Esophagus squamous epithelium (tissue), 5 donors: ENCODE measurements at places on chromosomes 11 and 22.

DNA sequence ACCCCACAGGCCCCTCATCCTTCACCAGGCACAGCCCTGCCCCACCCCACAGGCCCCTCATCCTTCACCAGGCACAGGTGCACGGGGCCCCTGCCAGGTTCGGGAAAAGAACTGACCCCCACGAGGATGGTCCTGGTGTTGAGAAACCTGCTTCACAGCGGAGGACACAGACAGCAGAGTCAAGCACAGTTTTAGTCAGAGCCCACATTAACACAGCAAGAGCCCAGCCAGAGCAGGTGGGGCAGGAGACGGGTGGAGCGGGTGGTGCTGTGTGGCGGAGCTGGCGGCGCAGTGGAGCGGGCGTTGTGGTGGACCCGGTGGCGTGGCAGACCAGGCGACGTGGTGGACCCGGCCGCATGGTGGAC, 1085.5 kb downstream of the BRD1 start:
- no peak for DNase-seq

DNA sequence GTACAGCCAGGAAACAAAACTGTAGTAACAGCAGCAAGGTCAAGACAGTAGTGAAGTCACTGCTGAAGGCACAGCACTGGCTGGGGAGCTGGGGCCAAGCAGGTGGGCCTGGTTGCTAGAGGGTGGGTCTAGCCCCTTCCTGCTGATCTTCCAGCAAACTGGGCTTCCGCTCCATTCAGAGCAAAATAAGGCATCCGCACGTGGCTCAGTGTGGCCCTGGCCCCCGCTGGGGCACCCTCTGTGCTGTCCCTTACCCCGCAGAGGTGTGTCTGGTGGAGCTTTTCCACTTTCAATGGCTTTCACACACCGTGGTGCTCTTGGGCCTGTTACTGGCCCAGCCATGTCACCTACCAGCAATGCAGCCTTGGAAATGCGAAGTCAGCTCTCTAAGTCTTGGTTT, 162.4 kb upstream of the B3GAT1 start:
- DNase-seq = no peak

GRCh38 chr11:68414496-68415221, 45.9 kb upstream of the PPP6R3 start:
- no peak for DNase-seq

DNA sequence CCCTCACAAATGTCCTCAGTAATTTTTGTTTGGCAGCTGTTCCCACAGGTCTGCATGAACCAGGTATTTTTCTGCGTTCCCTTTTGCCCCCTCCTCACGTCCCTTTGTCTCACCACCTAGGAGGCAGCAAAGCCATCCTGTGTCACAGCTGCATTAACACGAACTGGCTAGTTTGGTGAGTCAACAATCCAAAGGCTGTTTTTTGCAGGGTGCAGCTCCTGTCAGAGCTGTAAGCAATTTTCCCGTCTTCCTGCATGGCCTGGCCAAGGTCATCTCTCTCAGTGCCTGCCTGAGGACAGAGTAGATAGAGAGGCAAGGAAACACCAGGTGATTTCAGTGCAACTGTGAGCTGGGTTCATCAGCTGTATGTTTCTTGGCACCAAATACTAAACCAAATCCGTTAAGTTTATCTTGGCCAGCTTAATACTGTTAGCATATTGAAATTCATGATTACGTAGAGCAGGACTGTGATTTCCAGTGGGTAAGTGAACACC, 20.6 kb upstream of the VSIG10L2 start:
- no peak for DNase-seq

GRCh38 chr11:119338318-119338890, 2.3 kb downstream of the C1QTNF5 start:
- no peak for DNase-seq

- DNase-seq = no peak
These were observed 3.8 kb upstream of the TTLL8 start for GRCh38 chr22:50061824-50062355.

- DNase-seq = no peak
These were observed 453.9 kb downstream of the ETS1 start for GRCh38 chr11:128133501-128133900.

DNA sequence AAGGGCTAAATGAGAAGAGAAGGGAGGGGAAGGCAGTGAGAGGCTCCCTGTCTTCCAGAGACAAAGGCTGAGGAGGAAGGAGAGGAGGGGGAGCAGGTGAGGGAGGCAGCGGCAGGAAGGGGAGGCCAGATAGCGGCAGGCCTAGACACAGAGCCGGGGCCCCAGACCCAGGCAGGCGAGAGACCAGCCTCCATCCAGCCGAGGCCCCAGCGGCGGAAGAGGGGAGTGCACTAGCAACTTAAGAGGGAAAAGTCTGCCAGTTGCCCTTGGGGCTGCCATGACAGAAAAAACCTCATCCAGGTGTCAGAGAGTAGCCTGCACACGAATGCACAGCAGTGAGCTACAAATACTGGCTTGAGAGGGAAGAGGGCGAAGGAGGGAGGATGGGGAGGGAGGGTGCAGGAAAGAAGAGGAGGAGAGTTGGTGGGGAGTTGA, 46.7 kb downstream of the IGLL1 start:
- no peak for DNase-seq

DNA sequence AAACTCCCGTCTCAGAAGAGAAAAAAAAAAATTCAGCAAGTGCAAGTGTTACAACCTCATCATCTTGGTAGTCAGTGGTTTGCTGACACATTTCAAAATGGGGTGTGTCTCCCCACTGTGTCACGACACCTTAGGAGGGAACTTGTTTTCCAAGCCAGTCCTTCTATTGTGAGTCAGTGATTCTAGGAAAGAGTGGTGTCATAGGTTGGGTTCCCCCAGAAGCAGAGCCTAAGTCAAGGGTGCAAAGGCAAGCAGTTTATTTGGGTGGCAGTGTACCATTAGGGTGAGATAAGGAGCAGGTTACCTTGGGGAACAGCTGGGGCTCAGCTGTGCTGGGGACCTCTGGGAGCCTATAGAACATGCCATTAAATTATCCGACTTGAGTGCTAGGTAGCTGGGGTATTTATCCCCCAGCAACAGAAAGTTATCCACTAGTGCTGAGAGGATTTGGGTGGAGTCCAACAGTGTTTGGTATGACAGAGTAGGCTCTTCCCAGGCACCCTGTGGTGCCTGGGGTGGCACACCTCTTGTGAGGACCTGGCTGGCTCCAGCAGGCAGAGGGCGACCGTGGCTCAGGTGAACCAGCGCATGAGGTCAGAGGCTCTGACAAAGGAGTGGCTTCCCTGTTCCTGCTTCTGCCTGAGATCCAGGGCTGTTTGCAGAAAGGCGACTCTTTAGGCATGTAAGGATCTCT, 41.7 kb downstream of the KIAA1671 start:
- no peak for DNase-seq

GRCh38 chr11:10982704-10983510, 125.1 kb upstream of the ZBED5 start:
- no peak for DNase-seq

- DNase-seq = no peak
These were observed 799.6 kb upstream of the ARHGAP42 start for GRCh38 chr11:99887481-99887880.

DNA sequence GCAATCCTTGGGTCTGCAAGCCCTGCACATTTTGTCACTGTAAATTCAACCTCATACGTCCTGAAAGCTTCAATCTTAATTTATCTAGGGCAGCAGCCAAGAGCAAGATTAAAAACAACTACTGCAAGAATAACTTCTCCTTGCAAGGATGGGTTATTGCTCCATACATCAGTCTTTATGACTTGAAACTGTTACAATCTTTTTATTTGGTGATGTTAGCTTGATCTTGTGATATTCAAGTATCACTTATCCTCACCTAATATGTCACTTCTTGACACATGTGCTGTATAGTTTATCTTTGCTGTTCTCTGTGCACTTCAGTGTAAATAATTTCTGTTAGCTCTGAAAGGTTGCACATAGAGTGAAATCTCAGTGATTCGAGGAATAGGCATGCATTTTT, 14.7 kb upstream of the APLP2 start:
- no peak for DNase-seq

DNA sequence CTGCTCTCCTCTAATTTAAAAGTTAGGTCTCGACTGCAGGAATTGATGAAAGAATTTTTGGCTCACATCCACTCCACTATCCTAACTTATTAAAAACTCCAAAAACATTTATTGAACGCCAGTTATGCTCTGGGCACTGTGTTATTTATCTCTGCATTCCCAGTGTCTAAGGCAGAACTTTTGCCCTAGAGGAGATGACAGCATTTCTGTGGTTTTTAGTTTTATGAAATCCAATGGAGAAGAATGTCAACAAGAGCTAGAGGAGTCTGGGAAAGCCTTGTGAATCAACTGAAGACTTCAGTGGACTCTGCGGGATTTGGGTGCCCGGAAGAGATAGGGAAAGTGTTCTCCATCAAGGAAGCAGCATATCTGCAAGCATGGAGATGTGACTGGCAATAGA, 217.0 kb upstream of the PGR start:
- no peak for DNase-seq

DNA sequence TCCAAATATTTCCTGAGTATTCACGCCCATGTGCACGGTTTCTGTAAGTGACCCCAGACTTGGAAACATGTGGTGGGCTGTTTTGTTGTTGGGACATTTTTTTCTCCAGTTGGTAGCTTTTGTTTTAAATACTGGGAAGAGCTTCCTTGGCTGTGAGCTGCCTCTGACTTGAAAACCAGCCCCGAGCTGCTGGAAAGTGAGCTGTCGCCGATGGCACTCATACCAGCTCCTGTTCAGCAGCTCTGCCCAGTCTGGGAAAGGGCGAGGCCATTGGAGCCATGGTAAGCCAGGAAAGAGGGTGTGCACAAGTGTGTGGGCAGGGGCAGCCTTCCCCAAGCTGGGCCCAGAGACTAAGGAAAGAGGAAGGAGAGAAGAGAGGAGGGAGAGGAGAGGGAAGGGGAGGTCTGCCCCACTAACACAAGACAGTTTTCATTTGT, 3.2 kb upstream of the FLI1 start:
- no peak for DNase-seq

DNA sequence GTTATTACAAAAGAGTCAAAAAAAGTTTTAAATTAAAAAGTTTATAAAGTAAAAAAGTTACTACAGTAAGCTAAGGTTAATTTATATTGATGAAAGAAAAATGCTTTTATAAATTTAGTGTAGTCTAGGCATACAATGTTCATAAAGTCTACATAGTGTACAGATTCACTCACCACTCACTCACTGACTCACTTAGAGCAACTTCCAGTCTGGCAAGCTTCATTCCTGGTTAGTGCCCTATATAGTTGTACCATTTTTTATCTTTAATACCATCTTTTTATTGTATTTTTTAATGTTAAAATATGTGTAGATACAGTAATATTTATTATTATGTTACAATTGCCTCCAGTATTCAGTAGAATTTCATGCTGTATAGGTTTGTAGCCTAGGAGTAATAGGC, 2.6 kb upstream of the MMP10 start:
- no peak for DNase-seq

DNA sequence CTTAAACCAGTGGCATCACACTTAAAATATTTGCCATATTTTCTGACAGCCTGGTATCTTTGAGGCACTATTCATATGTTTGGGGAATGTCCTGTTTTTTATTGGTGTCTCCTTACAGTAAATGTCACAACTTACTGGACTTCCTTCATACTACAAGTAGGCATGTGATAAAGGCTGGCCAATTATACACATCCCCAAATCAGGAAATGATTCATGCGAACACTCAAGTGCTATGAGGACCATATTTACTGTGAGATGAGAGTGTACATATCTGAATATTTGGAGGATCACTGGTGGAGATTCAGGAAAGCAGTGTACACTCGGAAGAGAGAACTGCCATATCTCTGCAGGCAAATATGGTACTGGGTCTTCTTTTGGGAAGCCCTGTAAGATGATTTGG, 913.8 kb upstream of the CHORDC1 start:
- DNase-seq = no peak

- no peak for DNase-seq
These were observed 621.5 kb upstream of the B3GAT1 start for GRCh38 chr11:135033540-135033939.

GRCh38 chr11:61042961-61043540, 59.2 kb upstream of the CD5 start:
- DNase-seq = no peak

GRCh38 chr22:40512426-40513136, 123.9 kb downstream of the MRTFA start:
- DNase-seq = no peak

GRCh38 chr11:5600374-5600851, 4.0 kb downstream of the TRIM6 start:
- no peak for DNase-seq

DNA sequence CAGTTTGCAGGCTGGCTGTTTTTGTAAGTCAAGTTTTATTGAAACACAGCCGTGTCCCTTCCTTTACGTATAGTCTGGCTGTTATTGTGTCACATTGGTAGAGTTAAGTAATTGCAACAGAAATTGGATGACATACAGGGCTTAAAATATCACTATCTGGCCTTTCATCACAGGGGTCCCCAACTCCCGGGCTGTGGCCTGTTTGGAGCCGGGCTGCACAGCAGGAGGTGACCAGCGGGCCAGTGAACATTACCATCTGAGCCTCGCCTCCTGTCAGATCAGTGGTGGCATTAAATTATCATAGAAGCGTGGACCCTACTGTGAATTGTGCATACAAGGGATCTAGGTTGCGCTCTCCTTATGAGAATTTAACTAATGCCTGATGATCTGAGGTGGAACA, 31.7 kb downstream of the EXT2 start:
- no peak for DNase-seq

GRCh38 chr11:62398011-62398994, 20.5 kb upstream of the SCGB1A1 start:
- DNase-seq = no peak

DNA sequence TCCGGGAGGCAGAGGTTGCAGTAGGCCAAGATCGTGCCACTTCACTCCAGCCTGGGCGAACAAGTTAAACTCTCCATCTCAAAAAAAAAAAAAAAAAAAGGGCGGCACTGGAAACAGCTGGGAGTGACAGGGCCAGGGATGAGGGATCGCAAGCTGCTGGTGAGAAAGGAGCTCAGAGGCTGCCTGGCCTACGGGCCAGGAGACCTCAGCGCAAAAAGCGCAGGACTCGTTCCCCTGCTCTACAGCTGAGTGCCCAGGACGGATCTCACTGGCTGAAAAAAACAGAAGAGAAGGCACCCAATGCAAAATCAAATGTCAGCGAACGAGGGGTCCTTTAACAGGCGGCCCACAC, 650 bp upstream of the NUP50 start:
- no peak for DNase-seq

DNA sequence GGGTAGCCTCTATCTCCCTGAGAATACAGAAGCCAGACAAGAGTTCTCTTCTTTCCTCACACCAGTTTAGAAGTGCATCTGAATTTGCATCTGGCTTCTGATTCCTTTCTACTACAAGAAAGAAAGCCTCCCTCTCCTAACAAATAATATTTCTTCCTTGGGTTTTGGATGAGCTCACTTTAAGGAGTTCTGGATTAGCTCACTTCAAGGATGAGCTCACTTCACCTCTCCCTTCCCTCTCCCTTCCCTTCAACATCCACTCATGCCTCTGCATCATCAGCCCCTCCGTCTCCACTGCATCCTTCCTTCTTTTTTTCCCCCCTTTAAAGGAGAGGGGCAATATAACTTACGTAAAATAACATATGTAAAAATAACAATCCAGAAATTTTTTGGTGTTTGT, 1.6 kb upstream of the MTNR1B start:
- DNase-seq = no peak
